Esophagus muscularis mucosa (tissue), 4 donors: ENCODE measurements at places on chromosomes 2 and 18. TPM values are rescaled to one million over a fixed set of nuclear protein-coding genes. Genes with fewer than 3 reads are reported as not detected.
A peak's percentile ranks its signal among the peaks of the same experiment; 100 is the strongest.

Gene IMMT
- 68.1 TPM for total RNA-seq

Gene HOXD10
- 0.42 TPM for total RNA-seq

Gene HOXD9
- total RNA-seq: 0.98 TPM

Gene VWC2L
- not detected for total RNA-seq

Gene NLRC4
- 0.78 TPM for total RNA-seq

DNA sequence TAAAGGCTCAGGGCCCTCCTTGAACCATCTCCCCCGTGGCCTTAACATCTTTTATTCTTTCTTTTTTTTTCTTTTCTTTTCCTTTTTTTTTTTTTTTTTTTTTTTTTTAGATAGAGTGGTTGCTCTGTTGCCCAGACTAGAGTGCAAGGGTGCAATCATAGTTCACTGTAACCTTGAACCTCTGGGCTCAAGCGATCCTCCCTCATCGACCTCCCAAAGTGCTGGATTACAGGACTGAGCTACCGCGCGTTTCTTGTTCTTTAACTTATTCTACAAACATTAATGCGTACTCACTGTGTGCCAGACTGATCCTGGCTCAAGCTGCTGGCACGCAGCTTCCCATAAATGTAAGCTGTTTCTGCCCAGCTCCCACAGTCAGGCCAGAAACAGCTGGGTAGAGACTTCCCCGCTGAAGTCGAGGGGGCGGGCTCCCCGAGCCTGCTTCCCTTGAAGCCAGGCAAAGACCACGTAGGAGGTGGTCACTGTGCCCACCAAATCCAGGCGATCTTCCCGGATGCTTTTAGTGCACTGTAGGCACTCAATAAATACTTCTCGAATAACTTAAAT, 29.2 kb upstream of the ATP6V1B1 start:
- peaks cover 52% of the 10 kb centered on the region for H3K27me3 ChIP-seq
- H3K36me3 ChIP-seq: no peaks in the 10 kb centered on the region
- peak; percentile 80 for DNase-seq
- H3K27ac ChIP-seq: no peak overlapping the region
- H3K4me1 ChIP-seq: peaks cover 23% of the 10 kb centered on the region
- H3K4me3 ChIP-seq: no peak overlapping the region

DNA sequence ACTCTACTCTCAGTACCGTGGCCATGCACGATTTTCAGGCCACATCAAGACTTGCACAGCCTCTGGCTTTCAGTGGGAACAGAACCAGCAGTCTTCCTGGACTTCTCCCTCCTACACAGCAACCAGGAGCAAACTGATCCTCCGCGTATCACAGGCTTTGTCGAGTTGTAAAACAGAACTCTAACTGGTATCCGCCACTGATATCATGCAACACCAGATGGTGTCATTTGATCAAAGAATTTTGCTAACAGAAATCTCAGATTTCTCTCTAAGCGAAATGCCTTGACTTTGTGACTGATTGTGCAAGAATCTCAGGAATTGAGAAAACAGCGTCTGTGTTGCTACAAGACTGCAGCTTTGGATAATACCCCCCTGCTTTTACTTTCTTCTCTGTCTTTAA, 85.7 kb downstream of the COPS8 start:
- peak overlapping the region; percentile 17 for H3K4me3 ChIP-seq
- no peaks in the 10 kb centered on the region for H3K36me3 ChIP-seq
- no peaks in the 10 kb centered on the region for H3K27me3 ChIP-seq
- peaks cover 4% of the 10 kb centered on the region for H3K4me1 ChIP-seq
- DNase-seq: peak; percentile 92

GRCh38 chr18:45838302-45839070, 13.0 kb downstream of the SIGLEC15 start:
- no peak overlapping the region for H3K27ac ChIP-seq
- H3K36me3 ChIP-seq: no peaks in the 10 kb centered on the region
- H3K4me1 ChIP-seq: peaks cover 26% of the 10 kb centered on the region
- H3K27me3 ChIP-seq: no peaks in the 10 kb centered on the region
- DNase-seq: no peak
- H3K4me3 ChIP-seq: peak overlapping the region; percentile 37

DNA sequence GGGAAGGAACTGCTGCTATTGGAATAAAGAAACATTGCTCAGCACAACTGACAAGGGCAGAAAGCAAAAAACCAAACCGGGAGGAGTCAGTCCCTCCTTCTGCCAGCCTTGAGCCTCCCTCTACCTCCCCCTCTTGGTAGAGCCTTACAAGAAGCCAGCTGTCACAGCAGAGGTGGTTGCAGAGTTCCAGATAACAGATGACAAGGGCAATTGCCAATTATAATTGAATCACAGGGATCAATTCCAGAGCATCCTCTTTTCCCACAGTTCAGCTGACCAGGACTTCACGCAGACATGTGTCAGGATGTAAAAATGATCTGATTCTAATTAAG, 548.2 kb upstream of the LRRTM1 start:
- no peaks in the 10 kb centered on the region for H3K27me3 ChIP-seq
- H3K4me1 ChIP-seq: no peaks in the 10 kb centered on the region
- no peak overlapping the region for H3K27ac ChIP-seq
- no peak overlapping the region for H3K4me3 ChIP-seq
- no peak for DNase-seq

- no peak for DNase-seq
- no peaks in the 10 kb centered on the region for H3K27me3 ChIP-seq
- peaks cover 57% of the 10 kb centered on the region for H3K4me1 ChIP-seq
- H3K4me3 ChIP-seq: no peak overlapping the region
- H3K36me3 ChIP-seq: no peaks in the 10 kb centered on the region
Measured at GRCh38 chr2:233083782-233084181, 23.6 kb downstream of the INPP5D start.

- no peak overlapping the region for H3K4me3 ChIP-seq
- H3K36me3 ChIP-seq: no peaks in the 10 kb centered on the region
- no peak for DNase-seq
- H3K27ac ChIP-seq: peak overlapping the region; percentile 13
- H3K4me1 ChIP-seq: peaks cover 69% of the 10 kb centered on the region
Measured at GRCh38 chr18:48615566-48616401, 77.0 kb downstream of the CTIF start.

DNA sequence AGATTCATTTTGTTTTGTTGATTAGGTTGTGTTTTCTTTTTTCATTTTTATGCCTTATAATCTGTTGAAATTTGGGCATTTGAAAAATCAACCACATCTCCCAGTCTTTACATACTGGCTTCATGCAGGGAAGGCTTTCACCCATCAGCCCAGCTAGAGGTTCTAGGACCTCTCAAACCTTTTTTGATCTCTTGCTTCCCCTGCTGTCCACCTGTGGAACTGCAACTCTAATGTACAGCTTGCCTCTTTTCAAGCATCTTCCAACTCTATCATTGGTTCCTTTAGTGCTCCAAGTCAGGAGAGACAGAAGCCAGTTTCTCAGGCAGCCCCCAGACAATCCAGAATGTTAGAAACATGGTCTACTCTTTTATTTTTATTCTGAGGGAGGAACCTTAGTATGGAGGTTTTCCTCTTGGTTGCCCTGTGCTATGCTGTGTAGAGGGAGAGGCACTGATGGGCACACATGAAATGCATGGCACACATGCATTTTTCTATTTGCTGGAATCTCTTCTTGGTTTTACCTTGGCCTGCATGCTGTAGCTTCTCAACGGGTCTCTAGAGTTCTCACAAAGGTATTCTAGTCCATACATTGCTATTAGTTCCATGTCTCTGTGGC, 107.2 kb upstream of the L3MBTL4 start:
- no peak overlapping the region for H3K4me3 ChIP-seq
- H3K4me1 ChIP-seq: no peaks in the 10 kb centered on the region
- H3K27me3 ChIP-seq: no peaks in the 10 kb centered on the region
- no peak overlapping the region for H3K27ac ChIP-seq
- DNase-seq: no peak
- H3K36me3 ChIP-seq: no peaks in the 10 kb centered on the region

GRCh38 chr2:127054604-127054930, 52.4 kb downstream of the BIN1 start:
- H3K4me1 ChIP-seq: no peaks in the 10 kb centered on the region
- H3K27ac ChIP-seq: no peak overlapping the region
- no peak overlapping the region for H3K4me3 ChIP-seq
- H3K36me3 ChIP-seq: peaks cover 50% of the 10 kb centered on the region

DNA sequence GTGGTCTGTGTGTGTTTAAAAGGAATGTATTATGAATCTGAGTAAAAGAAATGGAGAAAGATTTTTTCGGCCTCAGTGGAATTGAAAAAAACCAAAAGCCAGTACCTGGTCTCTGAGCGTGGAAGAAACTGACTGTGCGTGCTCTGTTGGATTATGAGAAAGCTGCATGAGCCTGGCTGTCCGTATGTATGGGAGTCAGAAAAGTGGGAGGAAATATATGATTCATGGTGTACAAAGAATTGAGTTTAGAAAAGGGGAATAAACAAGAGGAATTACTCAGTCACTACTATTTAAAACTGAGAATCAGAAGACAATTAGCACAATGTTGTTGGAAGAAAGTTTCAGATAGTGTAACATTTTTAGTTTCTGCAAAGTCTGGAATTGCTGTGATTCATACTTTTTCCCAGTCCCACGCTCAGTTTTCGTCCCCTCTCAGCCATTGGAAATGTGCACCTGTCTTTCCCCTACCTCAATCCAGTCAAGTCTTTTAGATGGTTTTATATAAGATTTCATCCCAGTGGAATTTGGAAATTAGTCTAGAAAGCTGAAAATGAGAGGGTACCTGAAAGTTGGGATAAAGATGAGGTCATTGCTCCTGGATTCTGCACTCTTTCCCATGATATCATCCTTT, 66.4 kb upstream of the CHMP1B start:
- H3K27ac ChIP-seq: no peak overlapping the region
- no peaks in the 10 kb centered on the region for H3K36me3 ChIP-seq
- DNase-seq: no peak
- H3K4me3 ChIP-seq: no peak overlapping the region

DNA sequence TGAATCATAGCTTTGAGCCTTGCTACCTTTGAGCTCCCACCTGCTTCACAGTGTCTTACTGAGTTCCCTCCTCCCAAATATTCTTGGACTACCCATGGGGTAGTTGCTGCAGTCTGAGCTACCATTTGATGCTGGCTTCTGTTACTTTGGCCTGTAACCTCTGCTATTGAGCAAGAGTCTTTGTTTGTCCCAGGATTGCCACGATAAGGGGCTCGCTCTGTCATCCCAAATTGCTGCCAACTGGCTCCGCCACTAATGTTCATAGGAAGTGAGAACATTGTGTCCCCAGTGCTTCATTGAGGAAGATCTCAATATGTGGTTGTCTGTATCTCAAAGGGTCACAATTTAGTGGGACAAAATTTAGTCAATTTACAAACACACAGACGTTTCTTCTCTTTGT, 103.8 kb downstream of the TRIM43 start:
- H3K27ac ChIP-seq: no peak overlapping the region
- H3K36me3 ChIP-seq: no peaks in the 10 kb centered on the region
- H3K4me1 ChIP-seq: no peaks in the 10 kb centered on the region
- no peak overlapping the region for H3K4me3 ChIP-seq
- H3K27me3 ChIP-seq: no peaks in the 10 kb centered on the region

DNA sequence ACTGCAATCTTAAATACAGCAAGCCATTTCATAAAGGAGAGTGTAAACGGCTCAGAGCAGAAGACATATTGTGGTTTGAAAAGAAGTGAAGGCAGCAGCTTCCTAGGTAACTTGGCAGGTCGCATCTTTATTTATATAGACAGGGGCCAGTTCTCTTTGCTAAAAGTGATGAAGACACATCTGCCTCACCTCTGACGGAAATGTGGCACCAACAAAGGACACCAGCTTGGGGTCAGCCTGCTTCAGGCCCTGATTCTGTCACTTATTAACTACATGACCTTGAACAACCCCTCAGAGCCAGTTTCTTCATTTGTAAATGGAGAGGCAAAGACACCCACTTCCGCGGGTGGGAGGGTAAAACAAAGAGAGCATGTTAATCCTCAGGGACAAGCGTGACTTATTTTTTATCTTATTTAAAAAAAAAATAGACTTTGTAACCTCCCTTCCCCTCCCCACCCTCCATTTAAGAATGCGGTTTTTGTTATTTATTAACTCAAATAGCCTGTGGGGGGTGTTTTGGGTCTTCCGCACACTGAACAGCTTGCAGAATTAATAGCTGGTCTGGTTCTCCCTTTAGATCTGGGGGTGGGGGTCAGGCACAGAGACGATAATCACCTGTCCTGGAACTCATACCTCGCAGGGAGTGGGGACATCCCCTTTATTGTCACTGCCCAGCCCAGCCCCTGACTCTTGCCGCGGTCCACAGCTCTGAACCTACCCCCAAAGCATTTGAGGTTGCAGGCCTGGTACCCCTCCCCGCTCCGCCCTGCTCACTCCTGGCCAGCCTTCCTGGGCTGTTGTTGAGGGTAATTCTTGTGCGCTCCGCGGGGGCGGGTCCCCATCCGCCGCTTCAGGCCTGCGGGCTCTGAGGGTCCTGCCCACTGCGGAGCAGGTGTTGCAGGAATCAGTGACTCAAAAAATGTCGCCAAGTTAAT, 64.2 kb upstream of the TMEM17 start:
- H3K4me3 ChIP-seq: peak overlapping the region; percentile 48
- no peak for DNase-seq
- no peaks in the 10 kb centered on the region for H3K36me3 ChIP-seq
- H3K4me1 ChIP-seq: peaks cover 34% of the 10 kb centered on the region
- no peaks in the 10 kb centered on the region for H3K27me3 ChIP-seq
- H3K27ac ChIP-seq: no peak overlapping the region

GRCh38 chr2:176581557-176582165, 312.4 kb downstream of the MTX2 start:
- H3K27ac ChIP-seq: no peak overlapping the region
- no peak for DNase-seq
- no peaks in the 10 kb centered on the region for H3K36me3 ChIP-seq
- no peaks in the 10 kb centered on the region for H3K4me1 ChIP-seq

- no peaks in the 10 kb centered on the region for H3K27me3 ChIP-seq
- H3K4me1 ChIP-seq: peaks cover 61% of the 10 kb centered on the region
- no peaks in the 10 kb centered on the region for H3K36me3 ChIP-seq
- H3K27ac ChIP-seq: peak overlapping the region; percentile 88
Measured at GRCh38 chr2:186486651-186487647, 889 bp downstream of the ZC3H15 start.

DNA sequence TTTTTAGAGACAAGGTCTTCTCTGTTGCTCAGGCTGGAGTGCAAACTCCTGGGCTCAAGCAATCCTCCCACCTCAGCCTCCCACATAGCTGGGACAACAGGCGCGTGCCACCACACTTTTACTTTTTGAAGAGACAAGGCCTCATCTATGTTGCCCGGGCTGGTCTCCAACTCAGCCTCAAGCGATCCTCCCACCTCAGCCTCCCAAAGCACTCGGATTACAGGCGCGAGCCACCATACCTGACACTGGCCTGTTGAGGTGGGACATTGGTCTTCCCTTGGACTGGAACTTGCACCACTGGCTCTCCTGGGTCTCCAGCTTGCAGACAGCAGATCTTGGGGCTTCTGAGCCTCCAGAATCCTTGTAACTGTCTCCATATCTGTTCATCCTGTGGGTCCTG, 75.6 kb downstream of the NDUFA10 start:
- H3K27ac ChIP-seq: no peak overlapping the region
- no peak for DNase-seq
- H3K27me3 ChIP-seq: no peaks in the 10 kb centered on the region
- peaks cover 5% of the 10 kb centered on the region for H3K36me3 ChIP-seq
- peaks cover 36% of the 10 kb centered on the region for H3K4me1 ChIP-seq
- H3K4me3 ChIP-seq: no peak overlapping the region

DNA sequence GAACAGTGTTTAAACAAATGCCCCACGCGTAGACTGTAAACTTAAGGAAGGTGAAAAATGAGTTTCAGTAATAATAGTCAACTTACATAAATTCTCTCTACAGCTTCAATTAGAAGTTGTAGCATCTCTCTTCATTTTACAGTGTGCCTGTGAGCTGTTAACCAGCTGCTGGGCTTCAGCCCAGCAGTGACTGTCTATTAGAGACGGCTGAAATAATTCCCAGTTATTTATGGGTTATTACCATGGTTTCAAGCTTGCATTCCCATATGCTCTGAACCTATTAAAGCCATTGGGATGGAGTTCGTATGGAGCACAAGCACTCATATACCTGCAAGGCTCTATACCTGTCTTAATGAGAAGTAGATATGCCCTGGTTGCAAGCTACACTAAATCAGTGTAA, 501.1 kb downstream of the CNTNAP5 start:
- H3K4me1 ChIP-seq: peaks cover 25% of the 10 kb centered on the region
- H3K27ac ChIP-seq: no peak overlapping the region
- H3K4me3 ChIP-seq: no peak overlapping the region
